ENCODE measurements at places on chromosomes 11 and 22. TPM values are rescaled to one million over a fixed set of nuclear protein-coding genes. Genes with fewer than 3 reads are reported as not detected.

DNA sequence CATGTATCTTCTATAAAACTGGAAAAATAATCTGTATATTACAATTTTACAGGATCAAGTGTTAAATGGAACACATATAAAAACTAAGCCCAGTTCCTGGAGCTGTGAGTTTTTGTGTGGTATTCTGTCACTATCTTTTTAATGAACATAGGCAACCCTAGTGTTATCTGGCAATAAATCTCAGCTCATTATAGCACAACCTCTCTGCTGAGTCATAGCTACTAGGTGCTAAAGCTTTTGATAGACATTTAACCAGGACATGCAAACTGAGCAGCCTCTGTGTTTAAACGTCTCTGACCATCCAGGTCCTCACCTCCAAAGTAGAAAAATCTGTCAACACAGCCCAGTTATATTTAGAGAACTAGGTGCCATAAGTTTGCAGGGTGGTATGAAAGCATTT lies 91.0 kb upstream of the CARD18 start:
- DNase-seq: no peak

- DNase-seq: no peak
Measured at GRCh38 chr11:88435415-88435814, 97.9 kb upstream of the CTSC start.

- no peak for DNase-seq
Measured at GRCh38 chr11:134019500-134019899, 49.4 kb upstream of the JAM3 start.

DNA sequence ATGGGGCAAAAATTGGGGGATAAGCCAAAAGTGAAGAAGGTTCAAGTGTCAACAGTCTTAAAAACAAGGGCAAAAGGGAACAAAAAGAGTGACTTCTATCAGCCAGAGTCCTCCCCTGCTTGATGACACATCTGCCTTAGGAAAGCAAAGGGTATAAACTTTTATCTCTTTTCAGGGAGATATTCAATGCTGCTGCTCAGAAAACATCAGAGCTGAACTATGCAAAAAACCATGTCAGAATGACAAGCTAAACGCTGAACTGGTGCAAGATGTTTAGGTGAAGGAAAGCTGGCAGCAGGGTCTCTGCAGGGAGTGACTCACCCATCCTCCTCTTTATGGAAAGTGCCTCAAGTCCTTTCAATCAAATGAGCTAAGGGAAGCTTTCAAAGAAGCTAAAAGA lies 24.7 kb downstream of the ALG9 start:
- DNase-seq: no peak

- DNase-seq: no peak
Measured at GRCh38 chr11:84819537-84819936, 807.6 kb downstream of the DLG2 start.

- no peak for DNase-seq
Measured at GRCh38 chr22:49753961-49754695, 73.5 kb downstream of the BRD1 start.

GRCh38 chr11:67482275-67482826 lies 475 bp upstream of the AIP start:
- no peak for DNase-seq

- DNase-seq: no peak
Measured at GRCh38 chr11:68941324-68942094, 37.8 kb downstream of the IGHMBP2 start.

CD151 gene
- 605 TPM for total RNA-seq

OR56A1 gene
- total RNA-seq: not detected

EIF4ENIF1 gene
- 20.2 TPM for total RNA-seq
